ENCODE measurements at places on chromosomes 3 and 15.

DNA sequence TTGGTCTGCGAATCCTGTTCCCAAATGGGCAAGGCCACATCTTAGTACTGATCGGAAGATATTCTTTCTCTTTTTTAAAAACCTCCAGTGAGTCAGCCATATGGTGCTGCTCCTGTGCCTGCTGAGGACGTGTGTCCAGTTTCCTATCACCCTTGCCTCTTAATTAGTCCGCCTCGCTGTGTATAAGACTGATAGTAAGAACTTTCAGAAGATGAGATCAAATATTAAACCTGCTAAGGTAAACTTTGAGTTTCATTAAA lies 612 bp downstream of the UBA5 start:
- DNase-seq: no peak

- DNase-seq: no peak
Observed at GRCh38 chr15:83285979-83286553, 1.6 kb upstream of the BNC1 start.

DNA sequence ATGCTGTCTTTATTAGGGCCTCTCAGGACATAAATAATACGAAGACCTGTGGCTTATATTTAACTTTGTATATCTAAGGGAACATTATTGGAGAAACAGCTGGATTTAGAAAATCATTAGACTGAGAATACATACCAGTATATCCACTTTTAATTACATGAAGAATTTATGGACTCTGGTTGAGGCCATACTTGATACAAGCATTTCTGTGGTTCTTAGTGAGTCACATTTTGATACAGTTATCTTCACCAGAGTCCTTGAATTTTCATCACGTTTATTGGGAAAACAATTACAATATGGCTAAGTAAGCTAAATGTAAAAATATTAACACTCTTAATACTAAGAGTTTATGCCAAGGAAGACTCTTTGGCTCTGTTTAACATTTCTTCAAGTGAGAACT lies 9.9 kb downstream of the KIF23 start:
- DNase-seq: no peak

DNA sequence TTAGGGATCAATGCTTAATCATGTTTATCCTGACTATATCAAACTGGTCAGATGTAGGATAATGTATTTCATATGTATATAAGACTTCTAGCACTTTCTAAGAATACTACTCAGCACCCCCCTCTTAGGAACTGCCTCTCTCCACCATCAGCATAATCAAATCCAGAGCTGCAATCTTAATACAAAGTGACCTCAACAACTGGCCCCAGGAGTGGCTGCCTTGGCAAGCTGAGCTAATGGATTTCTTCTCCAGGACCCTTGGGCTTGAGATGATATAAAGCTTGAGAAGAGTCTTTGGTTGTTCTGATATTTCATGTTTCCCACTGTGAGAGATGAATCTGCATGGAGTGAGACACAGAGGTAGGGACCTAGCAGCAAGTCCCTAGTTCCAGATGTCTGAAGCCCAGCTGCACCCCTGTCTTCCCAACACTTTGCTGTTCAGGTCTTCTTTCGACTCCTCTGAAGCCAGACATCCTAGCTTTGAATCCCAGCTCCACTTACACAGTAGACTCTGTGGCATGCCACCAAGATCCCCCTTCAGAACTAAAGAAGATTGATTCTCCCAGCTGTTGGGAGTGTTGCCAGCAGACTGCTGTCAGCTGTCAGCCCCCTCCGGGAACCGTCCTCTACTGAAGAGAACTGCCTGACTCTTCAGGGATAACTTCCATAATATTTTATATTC lies 309.3 kb upstream of the UBE2E2 start:
- no peak for DNase-seq

- DNase-seq: no peak
Observed at GRCh38 chr15:52523647-52524046, 5.0 kb downstream of the MYO5A start.

- no peak for DNase-seq
Observed at GRCh38 chr3:27456554-27456953, 27.6 kb downstream of the SLC4A7 start.

- DNase-seq: no peak
Observed at GRCh38 chr3:61730056-61730455, 168.7 kb downstream of the PTPRG start.
